ENCODE measurements at places on chromosomes 12 and 14.

DNA sequence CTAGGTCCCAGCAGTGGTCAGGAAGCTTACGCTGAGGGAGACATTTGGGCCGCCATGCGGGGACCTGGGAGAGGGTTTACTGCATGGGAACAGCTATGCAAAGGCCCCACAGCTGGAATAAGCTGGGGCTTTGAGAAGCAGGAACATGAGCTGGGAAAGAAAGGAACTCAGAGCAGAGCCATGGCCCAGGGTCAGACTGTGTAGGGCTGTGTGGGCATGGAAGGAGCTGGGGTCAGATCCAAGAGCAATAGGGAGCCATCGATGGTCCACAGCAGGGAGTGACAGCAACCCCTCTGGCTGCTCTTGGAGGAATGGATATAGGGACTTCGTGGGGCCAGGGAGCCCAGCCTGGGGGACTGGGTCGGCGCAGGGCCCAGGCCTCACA lies 151.6 kb downstream of the ADGRD1 start:
- no peak for DNase-seq
- no peak overlapping the region for H3K4me3 ChIP-seq
- no peaks in the 10 kb centered on the region for H3K27me3 ChIP-seq
- no peaks in the 10 kb centered on the region for H3K4me1 ChIP-seq
- no peaks in the 10 kb centered on the region for H3K36me3 ChIP-seq

GRCh38 chr14:51677738-51678137 lies 26.0 kb downstream of the FRMD6 start:
- H3K4me1 ChIP-seq, result no peaks in the 10 kb centered on the region
- H3K27me3 ChIP-seq, result no peaks in the 10 kb centered on the region
- DNase-seq, result no peak
- H3K4me3 ChIP-seq, result no peak overlapping the region
- H3K36me3 ChIP-seq, result no peaks in the 10 kb centered on the region

GRCh38 chr12:115659422-115659821 lies 618.1 kb downstream of the MED13L start:
- H3K27me3 ChIP-seq, result no peaks in the 10 kb centered on the region
- H3K4me3 ChIP-seq, result no peak overlapping the region
- no peaks in the 10 kb centered on the region for H3K36me3 ChIP-seq
- H3K27ac ChIP-seq, result no peak overlapping the region

DNA sequence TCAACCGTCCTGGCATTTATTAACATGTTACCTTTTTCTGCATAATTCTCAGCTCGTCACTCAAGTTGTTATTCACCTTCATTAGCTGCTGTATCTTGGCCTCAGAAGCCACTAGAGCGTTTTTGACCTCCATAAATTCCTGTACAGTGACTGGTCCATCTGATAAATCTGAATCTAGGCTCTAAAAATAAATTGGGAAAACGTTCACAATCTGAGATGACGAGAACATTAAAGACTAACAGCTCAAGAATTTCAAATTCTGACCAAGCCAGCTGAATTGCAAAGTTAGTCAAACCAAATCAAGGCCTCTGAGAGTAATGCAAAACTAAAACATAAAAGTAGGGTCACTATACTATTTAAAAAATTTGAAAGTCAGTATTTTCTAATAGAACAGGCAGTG lies 45.0 kb downstream of the GIT2 start:
- no peak overlapping the region for H3K27ac ChIP-seq
- H3K27me3 ChIP-seq, result no peaks in the 10 kb centered on the region
- peaks cover 3% of the 10 kb centered on the region for H3K36me3 ChIP-seq
- no peak for DNase-seq

- H3K36me3 ChIP-seq, result no peaks in the 10 kb centered on the region
- no peak for DNase-seq
- H3K4me3 ChIP-seq, result no peak overlapping the region
- no peak overlapping the region for H3K27ac ChIP-seq
- no peaks in the 10 kb centered on the region for H3K4me1 ChIP-seq
These were observed 151.6 kb downstream of the KICS2 start for GRCh38 chr12:64070454-64070853.

GRCh38 chr12:70221626-70222025 lies 21.6 kb upstream of the CNOT2 start:
- H3K27ac ChIP-seq, result no peak overlapping the region
- no peak overlapping the region for H3K4me3 ChIP-seq
- H3K4me1 ChIP-seq, result no peaks in the 10 kb centered on the region

DNA sequence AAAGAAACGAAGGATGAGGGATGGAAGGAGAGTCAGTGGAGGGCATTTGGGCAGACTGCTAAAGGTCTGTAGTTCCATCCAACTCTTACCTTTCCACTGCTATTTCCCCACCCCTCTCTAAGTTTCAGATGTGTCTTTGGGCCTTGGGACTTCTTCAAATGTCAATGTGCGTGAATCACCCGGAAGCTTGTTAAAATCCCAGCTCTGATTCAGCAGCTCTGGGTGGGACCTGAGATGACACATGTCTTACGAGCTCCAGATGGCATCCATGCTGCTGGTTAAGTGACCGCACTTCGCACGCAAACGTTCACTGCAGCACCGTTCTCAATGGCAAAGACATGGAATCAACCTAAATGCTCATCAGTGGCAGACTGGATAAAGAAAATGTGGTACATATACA lies 309.9 kb downstream of the VRK1 start:
- H3K36me3 ChIP-seq, result no peaks in the 10 kb centered on the region
- no peaks in the 10 kb centered on the region for H3K4me1 ChIP-seq
- DNase-seq, result no peak

GRCh38 chr12:70383484-70383883 lies 17.4 kb downstream of the KCNMB4 start:
- H3K36me3 ChIP-seq, result no peaks in the 10 kb centered on the region
- no peaks in the 10 kb centered on the region for H3K4me1 ChIP-seq
- DNase-seq, result no peak
- no peak overlapping the region for H3K4me3 ChIP-seq

DNA sequence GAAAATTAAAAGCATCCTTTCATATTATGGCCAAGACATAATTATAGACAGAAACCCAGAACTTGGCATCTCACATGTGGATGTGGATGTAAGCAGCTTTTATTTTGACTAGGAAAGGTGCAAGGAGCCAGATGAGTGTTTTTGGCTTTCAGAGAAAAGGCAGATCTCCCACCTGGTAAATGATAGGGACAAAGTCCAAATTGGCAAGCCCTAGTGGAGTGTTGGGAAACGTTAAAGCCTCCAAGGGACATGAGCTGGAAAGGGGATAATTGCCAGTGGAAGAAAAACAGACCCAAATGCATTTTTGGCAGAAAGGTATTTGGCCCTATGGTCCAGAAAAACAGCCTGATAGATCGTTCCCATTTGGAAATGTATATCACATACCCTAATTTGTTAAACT lies 60.1 kb downstream of the KLHL28 start:
- no peak overlapping the region for H3K4me3 ChIP-seq
- H3K27me3 ChIP-seq, result no peaks in the 10 kb centered on the region
- H3K36me3 ChIP-seq, result no peaks in the 10 kb centered on the region
- H3K4me1 ChIP-seq, result no peaks in the 10 kb centered on the region
- DNase-seq, result no peak
- H3K27ac ChIP-seq, result no peak overlapping the region

- H3K36me3 ChIP-seq, result no peaks in the 10 kb centered on the region
- no peak for DNase-seq
- no peak overlapping the region for H3K27ac ChIP-seq
- no peak overlapping the region for H3K4me3 ChIP-seq
These were observed 18.3 kb upstream of the TXNRD1 start for GRCh38 chr12:104197264-104197663.

GRCh38 chr14:68548194-68549076 lies 244.4 kb downstream of the ZFP36L1 start:
- H3K4me3 ChIP-seq, result no peak overlapping the region
- DNase-seq, result peak; percentile 54
- no peaks in the 10 kb centered on the region for H3K36me3 ChIP-seq
- no peaks in the 10 kb centered on the region for H3K27me3 ChIP-seq
- H3K27ac ChIP-seq, result no peak overlapping the region
- H3K4me1 ChIP-seq, result peaks cover 10% of the 10 kb centered on the region

GRCh38 chr14:52467515-52468266 lies 84.6 kb downstream of the TXNDC16 start:
- H3K4me3 ChIP-seq, result no peak overlapping the region
- H3K36me3 ChIP-seq, result no peaks in the 10 kb centered on the region
- no peak overlapping the region for H3K27ac ChIP-seq
- H3K27me3 ChIP-seq, result no peaks in the 10 kb centered on the region
- DNase-seq, result no peak

DNA sequence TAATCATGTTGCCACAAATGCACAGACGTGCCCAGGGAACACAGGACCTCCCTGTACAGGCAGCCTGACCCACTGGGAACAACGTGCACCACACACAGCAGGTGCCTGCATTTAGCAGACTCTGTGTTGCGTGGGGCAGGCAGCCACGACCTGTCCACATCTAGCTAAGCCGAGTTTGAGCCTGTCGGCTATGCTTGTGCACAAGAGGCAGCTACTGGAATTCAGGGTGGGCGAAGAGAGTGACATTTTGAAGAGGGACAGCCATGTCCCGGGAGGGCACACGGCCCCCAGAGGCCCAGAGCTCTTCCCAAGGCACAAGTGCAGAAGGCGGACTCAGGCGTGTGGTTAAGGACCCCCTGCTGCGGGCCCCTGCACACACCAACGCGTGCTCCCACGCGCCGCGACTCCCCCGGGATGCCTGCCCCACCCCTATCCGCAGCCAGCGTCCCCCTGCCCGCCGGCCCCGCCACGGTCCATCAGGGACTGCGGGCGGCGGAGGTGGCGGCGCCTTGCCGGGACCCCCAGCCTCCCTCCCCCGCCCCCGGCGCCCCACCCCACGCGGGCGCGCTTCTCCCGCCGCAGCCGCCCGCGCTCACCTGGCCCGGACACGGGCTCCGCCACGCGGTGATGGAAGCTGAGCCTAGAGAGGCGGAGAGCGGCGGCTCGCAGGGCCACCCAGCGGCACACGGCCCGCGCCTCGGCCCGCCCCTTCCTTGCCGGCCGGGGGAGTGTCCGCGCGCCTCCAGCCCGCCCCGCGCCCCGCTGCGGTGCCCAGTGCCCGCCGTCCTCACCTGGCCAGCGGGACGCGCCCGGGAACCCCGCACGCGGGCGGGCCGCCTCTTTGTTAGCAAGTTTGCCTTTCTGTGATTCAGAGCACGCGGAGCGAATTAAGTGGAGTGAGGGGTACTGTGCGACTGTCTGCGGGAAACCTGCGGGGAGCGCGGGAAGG lies 125.3 kb upstream of the PRMT8 start:
- H3K4me1 ChIP-seq, result peaks cover 3% of the 10 kb centered on the region
- peak overlapping the region; percentile 43 for H3K4me3 ChIP-seq
- no peaks in the 10 kb centered on the region for H3K36me3 ChIP-seq
- H3K27me3 ChIP-seq, result peaks cover 35% of the 10 kb centered on the region

- H3K27me3 ChIP-seq, result no peaks in the 10 kb centered on the region
- no peaks in the 10 kb centered on the region for H3K4me1 ChIP-seq
- H3K27ac ChIP-seq, result no peak overlapping the region
- DNase-seq, result no peak
These were observed 73.3 kb downstream of the NCOR2 start for GRCh38 chr12:124493809-124494750.

DNA sequence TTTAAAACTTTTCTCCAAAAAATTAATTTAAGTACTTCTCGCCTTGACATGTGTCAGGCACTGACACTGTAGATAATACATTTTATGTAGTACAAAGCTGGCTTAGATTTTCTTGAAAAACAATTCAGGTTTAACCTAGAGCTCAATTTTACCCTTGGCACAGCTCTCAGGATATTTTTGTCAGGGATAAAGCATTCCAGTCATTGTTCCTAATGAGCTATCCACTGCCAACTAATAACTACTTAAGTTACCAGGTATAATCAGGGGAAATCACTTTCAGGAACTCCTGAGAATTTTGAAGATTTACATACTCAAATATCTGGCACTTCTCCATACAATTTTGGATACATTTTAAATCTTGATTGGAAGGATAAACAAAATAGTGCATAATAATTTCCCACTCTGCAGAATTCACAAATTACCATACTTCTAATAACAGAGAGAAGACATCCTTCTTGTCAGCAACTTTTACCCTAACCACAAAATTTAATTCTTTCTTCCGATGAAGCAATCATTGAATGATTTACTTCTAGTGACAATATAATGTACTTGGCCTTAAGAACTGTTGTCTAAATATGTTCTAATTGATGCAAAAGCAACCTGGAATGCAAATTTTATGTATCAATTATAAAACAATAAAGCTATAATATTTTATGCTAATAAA lies 4.8 kb downstream of the RASSF9 start:
- no peak overlapping the region for H3K27ac ChIP-seq
- DNase-seq, result no peak
- H3K4me3 ChIP-seq, result no peak overlapping the region
- no peaks in the 10 kb centered on the region for H3K27me3 ChIP-seq

DNA sequence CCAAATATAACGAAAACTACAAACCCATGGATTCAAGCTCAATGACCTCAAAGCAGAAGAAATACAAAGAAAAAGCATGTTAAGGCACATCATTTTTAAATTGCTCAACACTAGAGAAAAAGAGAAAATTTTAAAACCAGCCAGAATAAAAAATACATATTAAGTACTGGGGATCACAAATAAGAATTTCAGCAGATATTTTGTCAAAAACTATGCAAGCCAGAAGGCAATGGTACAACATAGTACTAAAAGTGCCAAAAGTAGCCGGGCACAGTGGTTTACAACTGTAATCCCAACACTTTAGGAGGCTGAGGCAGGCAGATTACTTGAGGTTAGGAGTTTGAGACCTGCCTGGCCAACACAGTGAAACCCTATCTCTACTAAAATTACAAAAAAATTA lies 10.2 kb downstream of the SGPP1 start:
- no peak overlapping the region for H3K4me3 ChIP-seq
- no peaks in the 10 kb centered on the region for H3K4me1 ChIP-seq
- no peak for DNase-seq
- no peaks in the 10 kb centered on the region for H3K27me3 ChIP-seq
- H3K36me3 ChIP-seq, result no peaks in the 10 kb centered on the region

GRCh38 chr12:82627799-82628198 lies 58.9 kb upstream of the TMTC2 start:
- H3K36me3 ChIP-seq, result no peaks in the 10 kb centered on the region
- no peak for DNase-seq
- no peaks in the 10 kb centered on the region for H3K4me1 ChIP-seq
- no peaks in the 10 kb centered on the region for H3K27me3 ChIP-seq
- no peak overlapping the region for H3K27ac ChIP-seq

DNA sequence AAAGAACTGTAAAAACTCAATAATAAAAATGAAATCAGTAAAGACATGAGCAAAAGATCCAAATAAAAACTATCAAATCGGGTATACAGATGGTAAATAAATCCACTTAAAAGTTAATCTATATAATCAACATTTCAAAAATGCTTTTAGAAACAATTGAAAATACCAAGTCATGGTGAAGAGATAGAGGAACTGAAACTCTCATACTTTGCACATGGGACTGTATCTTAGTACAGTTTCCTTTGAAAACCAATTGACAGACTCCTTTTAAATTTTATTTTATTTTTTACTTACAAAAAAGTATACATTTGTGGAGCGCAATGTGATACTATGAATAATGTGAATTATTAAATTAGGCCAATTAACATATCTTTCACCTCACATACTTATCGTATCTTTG lies 98.6 kb upstream of the FAR2 start:
- no peaks in the 10 kb centered on the region for H3K27me3 ChIP-seq
- no peaks in the 10 kb centered on the region for H3K4me1 ChIP-seq
- H3K27ac ChIP-seq, result no peak overlapping the region
- no peaks in the 10 kb centered on the region for H3K36me3 ChIP-seq

GRCh38 chr12:11837216-11837934 lies 187.9 kb downstream of the ETV6 start:
- H3K27ac ChIP-seq, result no peak overlapping the region
- H3K4me1 ChIP-seq, result no peaks in the 10 kb centered on the region
- no peak overlapping the region for H3K4me3 ChIP-seq
- DNase-seq, result no peak

GRCh38 chr14:39217214-39217879 lies 16.4 kb upstream of the MIA2 start:
- H3K4me1 ChIP-seq, result no peaks in the 10 kb centered on the region
- no peak overlapping the region for H3K4me3 ChIP-seq
- no peak overlapping the region for H3K27ac ChIP-seq
- H3K27me3 ChIP-seq, result no peaks in the 10 kb centered on the region
- no peaks in the 10 kb centered on the region for H3K36me3 ChIP-seq
